ENCODE measurements at places on chromosomes 7 and 10. TPM values are rescaled to one million over a fixed set of nuclear protein-coding genes. Genes with fewer than 3 reads are reported as not detected.

- DNase-seq, result peak; percentile 46
These were observed 155.7 kb upstream of the FGFR2 start for GRCh38 chr10:121753726-121754476.

DNA sequence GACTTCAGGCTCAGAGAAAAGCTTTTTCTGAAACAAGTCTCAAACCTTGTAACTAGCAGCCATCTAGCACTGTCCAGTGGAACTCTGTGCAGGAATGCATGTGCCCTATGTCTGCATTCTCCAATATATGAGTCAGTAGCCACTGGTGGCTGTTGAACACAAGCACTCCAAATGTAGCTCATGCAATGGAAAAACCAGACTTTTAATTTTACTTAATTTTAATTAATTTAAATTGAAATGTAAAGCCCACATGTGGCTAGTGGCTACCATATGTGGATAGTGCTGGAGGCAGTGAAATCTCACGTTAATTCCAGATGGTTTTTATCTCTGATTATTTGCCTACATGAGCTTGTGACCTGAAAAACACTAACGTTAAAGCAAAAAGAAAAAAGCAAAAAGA, 225.1 kb downstream of the GATA3 start:
- DNase-seq, result peak; percentile 67

- no peak for DNase-seq
These were observed 31.1 kb upstream of the EZH2 start for GRCh38 chr7:148915211-148915610.

- DNase-seq, result peak; percentile 55
These were observed 19.0 kb upstream of the C10orf71 start for GRCh38 chr10:49280001-49280408.

GRCh38 chr7:18504965-18505364, 9.4 kb downstream of the HDAC9 start:
- DNase-seq, result no peak

DNA sequence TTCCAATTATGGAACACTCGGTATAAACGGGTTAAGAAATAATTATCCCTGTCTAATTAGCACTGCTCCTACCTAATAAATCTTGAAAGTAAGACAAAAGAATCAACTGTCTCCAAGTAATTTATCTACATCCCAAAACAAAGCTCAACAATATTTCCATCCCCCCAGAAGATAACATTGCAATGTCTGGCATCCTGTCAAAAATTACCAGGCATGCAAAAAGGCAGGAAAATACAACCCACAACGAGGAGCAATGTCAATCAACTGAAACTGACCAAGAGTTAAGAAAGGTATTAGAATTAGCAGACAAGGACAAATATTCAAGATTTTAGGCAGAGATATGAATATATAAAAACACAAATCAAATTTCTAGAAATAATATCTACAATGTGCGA, 84.5 kb upstream of the SVIL start:
- DNase-seq, result no peak

DNA sequence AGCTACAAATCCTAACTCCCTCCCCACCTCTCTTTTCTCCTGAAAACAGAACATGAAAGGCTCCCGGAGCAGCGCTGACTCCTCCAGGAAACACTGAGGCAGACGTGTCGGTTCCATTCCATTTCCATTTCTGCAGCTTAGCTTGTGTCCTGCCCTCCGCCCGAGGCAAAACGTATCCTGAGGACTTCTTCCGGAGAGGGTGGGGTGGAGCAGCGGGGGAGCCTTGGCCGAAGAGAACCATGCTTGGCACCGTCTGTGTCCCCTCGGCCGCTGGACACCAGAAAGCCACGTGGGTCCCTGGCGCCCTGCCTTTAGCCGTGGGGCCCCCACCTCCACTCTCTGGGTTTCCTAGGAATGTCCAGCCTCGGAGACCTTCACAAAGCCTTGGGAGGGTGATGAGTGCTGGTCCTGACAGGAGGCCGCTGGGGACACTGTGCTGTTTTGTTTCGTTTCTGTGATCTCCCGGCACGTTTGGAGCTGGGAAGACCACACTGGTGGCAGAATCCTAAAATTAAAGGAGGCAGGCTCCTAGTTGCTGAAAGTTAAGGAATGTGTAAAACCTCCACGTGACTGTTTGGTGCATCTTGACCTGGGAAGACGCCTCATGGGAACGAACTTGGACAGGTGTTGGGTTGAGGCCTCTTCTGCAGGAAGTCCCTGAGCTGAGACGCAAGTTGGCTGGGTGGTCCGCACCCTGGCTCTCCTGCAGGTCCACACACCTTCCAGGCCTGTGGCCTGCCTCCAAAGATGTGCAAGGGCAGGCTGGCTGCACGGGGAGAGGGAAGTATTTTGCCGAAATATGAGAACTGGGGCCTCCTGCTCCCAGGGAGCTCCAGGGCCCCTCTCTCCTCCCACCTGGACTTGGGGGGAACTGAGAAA, 30.4 kb downstream of the PFKFB3 start:
- DNase-seq, result no peak

DNA sequence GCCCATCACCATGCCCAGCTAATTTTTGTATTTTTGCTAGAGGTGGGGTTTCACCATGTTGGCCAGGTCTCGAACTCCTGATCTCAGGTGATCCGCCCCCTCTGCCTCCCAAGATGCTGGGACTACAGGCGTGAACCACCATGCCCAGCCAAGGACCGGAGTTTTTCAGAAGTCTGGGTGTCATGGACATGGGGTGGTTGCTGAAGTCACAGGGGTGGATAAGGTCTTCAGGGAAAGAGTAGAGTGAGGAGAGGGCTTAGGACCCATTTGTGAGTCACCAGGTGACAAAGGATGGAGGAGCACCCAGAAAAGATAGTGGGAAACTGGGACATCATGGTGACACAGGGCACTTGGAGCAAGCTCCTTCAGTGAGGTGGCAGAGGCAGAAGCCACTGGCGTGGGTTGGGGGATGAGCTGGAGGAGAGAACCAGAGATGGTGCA, 2.8 kb upstream of the GPRIN2 start:
- no peak for DNase-seq

GPR26 gene
- total RNA-seq, result 0.11 TPM

WNT2 gene
- total RNA-seq, result 0.65 TPM

GRM8 gene
- total RNA-seq, result 1.4 TPM

RADIL gene
- 0.40 TPM for total RNA-seq

TRPV6 gene
- total RNA-seq, result not detected
